Adipocyte (in vitro differentiated cells): ENCODE measurements at places on chromosomes 5 and 9.

DNA sequence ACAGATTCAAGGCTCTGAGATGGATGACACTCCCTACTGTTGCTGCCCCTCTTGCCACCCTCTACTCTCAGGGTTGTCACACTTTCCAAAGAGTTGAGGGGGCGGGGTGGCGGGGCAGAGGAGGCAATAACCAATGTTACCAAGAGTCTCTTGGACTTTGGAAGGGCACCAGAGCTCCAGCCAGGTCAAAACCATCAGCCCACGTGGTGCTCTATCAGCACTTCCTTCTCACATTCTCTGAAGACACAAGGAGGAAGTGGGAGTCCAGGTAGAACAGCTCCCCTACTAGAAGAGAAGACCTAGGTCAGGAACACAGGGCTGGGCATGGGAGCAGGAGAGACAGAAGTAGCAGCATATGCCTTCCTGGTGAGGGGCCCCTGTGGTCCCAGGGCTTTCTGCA lies 33.0 kb upstream of the PIK3R1 start:
- no peak for DNase-seq

DNA sequence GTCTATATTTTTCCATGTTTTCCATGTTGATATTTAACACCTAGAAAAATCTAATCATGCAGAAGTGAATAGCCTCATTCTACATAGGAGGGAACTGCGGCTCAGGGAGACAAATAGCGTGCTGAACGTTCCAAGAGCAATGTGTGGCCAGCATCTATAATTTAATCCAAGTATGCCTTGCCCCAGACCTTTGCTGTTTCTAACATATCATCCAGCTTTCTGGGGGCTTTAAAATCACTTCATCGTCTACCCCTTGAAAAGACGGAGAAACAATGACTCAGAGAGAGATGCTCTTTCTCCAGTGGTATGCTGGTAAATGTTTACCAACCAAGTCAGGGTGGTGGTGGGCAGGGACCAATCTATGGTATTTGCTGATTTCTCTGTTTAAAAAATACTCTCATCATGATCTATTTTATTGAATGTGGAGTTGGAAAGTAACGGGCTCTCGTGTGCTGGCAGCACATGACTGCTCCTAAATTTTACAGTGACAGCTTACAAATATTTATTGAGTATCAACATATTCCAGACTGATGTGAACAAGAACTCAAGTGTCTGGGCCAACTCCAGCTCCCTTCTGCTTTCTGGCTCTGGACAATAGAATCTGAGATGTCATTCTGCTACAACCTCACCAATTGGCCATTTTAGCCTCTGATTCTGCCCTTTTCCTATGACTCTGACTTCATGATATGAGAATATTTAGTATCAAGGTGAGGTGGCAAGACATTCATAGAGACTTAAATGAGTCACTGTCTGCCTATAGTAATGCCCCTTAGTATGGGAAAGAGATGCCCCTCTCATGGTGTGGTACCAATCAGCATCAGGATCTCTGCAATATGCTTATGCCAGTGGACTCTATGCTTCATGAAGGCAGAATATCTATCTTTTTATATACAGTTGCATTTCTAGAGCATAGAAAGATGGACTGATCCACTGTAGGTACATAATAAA lies 407.4 kb upstream of the TNC start:
- DNase-seq = no peak

DNA sequence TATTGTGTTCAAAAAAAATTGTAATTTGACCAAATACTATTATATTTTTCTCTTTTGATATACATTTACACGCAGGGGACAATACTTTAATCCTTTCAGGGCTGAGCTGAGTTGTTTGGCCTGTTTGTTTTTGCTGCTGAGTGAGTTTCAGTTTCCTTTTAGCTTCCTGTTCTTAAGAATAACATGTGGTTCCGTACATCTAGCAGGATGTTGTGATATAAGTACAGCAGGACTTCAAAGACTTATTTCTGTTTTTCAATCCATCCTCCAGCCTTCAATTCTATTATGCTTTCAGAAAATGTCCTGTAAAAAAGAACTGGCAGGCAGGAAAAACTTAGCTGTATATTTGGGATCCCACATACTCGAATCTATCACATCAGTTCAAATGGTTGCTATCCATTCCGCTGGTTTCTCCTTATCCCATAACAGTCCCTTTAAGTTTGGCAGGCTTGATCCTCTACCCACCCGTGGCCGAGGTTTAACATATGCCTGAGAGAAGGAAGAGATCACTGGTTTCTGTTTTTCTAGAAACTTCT lies 1037.3 kb upstream of the ACO1 start:
- peak; percentile 64 for DNase-seq

DNA sequence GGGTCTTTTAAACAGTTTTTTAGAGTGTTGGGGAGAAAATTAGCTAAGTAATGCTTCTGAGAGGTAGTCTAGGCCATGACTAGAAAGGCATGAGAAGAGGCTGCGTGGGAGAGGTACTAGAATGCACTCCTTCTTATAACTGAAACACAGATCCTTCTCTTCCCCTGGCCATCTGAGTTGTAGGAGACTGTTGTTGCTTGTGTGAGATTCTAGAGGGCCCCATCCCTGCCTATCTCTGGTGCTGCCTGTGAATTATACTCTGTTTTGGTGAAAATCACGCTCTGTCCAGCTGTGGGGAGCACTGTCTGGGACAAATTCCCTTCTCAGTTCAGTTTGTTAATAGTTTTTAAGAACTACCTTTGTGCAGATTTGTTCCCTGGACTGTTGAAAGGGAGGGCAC lies 37.5 kb downstream of the MAP1B start:
- no peak for DNase-seq

DNA sequence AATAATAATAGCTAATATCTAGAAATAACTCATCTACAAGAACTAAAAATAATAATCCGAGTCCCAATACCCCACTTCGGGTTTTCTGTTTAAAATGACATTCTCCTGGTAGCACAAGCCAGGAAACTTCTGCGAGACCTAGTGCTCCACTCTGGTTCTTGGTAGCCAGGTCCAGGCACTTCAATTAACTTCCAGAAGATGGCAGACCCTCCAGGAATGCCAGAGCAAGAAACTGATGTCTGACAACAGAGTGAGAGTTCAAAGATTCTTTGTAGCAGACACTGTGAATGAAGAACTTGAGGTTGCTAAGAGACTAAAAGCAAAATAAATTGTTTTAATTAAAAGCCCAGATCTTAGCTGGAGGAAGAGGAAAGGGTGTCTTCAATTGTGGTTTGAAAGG lies 1963.3 kb upstream of the CDH9 start:
- DNase-seq = no peak

GRCh38 chr5:141483902-141484301 lies 928 bp upstream of the PCDHGC4 start:
- no peak for DNase-seq

- no peak for DNase-seq
Observed at GRCh38 chr9:98580956-98581355, 127.8 kb downstream of the GABBR2 start.

DNA sequence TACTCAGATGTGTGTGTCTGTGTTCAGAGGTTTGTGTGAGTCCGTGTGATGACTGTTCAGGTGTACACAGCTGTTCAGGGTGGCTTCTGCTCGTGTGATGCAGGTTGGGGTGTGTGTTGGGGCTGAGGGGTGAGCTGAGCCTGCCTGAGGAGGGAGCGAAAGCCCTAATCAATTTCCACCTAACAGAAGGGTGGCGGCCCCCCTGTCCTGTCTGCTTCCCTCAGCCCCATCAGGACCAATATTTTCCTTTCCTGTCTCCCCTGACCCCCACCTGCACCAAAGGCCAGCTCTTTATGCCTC lies 30.2 kb downstream of the LHX2 start:
- DNase-seq = no peak

DNA sequence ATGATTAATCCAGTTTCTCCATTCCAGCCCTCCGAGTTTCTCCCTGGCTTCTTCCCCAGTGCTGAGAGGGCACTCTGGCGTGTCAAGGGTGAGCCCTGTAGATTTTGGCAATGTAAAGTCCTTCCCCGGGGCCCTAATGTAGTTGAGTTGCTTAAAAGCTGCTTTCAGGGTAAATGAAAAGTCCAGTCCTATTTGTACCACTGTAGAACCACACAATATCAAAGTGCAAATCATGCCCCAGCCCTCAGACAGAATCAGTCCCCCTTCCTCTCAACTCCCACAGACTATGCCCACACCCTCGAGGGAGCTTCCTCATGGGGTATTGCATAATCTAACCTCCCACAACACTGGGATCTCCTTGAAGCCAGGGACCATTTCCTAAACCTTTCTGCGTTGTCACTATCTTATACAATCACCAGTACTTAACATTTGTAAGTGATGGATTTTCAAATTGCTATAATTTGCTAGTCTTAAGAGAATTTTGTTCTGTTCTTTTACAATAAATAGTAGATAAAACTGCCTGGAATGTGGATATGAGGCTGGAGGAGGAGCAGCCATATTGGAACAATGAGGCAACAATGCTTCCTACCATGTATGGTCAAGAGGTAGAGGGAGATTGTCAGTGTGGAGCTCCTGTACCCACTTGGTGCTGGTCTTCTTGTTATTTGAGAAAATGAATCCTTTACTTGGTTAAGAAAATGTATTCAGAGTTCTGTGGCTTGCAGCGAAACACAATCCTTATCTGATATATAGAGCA lies 34.4 kb downstream of the ZNF366 start:
- no peak for DNase-seq

DNA sequence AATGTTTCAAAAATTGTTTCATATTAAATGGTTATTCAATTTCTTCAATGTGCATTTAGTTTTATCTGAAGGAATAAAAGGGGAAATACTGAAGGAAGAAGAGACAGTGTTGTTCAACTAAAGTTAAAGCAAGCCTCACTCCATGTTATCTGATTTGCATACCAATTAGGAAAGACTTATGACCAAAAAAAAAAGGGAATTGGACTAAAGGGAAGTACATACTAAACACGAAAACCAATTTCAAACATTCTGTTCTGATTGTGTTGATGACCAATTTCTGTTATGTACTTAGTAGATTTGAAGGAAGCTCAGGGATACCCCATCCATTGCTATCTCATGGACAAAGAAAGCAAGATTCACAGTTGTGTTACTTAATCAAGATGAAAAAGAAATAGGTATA lies 4.9 kb upstream of the GAPT start:
- no peak for DNase-seq

DNA sequence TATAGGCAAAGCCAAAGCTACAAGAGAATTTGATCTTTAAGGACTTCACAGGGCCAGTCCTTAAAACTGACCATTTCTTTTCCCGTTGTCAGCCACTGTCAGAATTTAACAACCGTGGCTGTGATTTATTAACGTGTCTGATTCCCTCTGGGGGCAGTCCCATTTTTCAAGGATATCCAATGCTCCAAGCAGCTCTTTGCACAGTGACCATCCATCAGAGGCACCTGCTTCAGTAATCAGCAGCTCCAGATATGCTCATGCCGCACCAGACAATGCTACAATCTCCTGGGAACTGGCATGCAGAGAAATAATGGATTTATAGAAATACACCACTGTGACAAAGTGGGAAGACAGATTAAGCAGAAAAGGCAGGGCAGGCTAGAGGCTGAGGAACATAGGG lies 163.3 kb upstream of the PPP1R2B start:
- DNase-seq = no peak

- no peak for DNase-seq
Observed at GRCh38 chr5:157290981-157291711, 25.2 kb downstream of the CYFIP2 start.

- no peak for DNase-seq
Observed at GRCh38 chr9:12972608-12973589, 198.1 kb downstream of the LURAP1L start.

DNA sequence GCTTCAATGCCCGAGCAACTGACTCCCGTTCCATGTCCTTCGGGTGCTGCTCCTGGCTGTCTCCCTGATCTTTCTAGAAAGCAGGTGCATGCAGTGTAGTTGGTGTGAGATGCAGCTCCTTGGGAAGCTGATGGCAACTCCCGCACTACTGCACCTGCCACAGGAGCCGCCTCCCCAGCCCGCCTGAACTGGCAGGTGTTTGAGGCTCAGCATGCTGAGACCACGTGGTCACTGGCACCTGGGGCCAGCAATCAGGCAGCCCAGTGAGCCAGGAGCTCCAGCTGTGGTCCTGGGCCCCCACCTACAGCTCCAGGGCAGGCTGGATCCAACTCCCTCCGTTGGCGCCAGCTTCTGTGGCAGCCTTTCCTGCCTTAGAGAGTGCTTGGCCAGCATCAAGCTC lies 111.5 kb downstream of the ICE1 start:
- no peak for DNase-seq

- no peak for DNase-seq
Observed at GRCh38 chr9:85158512-85158911, 489.0 kb downstream of the NTRK2 start.

DNA sequence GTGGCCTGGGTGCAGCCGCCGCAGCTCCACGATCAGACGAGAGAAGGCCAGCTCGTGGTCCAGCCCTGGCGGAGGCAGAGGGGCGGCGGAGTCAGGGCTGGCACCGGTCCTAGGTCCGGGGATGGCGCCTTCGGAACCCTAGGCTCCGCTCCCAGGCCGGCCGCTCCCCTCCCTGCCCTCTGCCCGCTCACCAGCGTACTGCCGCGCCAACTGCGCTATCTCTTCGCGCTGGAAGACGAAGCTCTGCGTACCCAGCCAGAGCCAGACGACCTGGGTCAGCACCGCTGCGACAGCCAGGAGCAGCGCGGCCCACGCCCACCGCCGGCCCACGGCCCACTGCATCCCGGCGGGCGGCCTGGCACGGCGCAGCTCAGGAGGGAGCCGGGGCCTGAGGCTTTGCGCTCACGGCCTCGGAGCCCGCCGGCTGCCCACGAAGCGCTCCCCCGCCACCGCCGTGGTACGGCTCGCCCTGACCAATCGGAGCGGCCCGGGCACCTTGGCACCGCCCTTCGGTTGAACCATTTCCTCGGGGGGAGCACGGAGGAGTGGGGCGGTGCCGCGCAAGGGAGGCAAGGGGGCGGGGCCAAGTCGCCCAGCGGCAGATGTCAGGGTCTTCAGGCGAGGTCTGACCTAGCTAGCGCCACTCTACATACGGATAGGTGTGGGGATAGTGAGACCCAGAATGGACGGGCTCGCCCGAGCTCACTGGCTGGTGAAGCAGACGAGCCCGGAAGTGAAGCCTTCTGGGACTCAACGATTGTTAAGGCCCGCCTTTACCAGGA lies at the start of gene SIGMAR1:
Gene SIGMAR1, minus strand, starts transcription at position 432 of the 782 bp plus-strand sequence. Its CDS starts 90 bp downstream, at position 342.
- DNase-seq = peak; percentile 97

DNA sequence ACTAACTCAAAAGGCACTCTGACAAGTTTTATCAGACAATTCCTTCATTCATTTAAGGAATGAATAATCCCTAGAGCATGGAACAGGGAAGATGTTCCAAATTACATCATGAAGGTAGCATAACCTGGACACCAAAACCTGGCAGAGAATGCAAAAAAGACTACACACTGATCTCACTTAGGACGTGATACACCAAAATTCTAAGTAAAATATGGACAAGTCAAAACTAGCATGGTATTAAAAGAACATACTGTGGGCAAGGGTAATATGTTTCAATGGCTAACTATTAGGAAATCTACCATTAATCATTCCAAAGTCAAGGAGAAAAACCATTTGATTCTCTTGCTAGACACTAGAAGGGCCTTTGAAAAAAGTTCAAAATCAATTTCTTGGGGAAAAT lies 176.5 kb downstream of the HSPA4 start:
- DNase-seq = no peak

DNA sequence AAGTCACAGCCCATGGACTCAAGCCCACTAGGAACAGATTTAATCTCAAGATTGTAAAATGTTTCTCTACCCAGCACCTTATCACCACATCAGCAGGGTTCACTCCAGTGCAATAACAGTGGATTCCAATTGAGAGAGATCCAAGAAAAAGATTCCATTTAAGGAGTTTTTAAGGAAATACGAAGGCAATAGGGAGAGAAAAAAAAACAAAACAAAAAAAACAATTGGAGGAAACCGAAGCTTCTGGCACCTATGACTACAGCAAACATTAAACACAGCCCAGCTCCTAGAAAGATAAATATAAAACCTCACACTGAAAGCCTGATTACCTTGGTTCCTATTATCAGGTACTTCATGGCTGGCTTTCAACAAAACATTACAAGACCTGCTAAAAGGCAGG lies 192.7 kb downstream of the DAB2IP start:
- DNase-seq = peak; percentile 8
